ENCODE measurements at places on chromosomes 12 and 14.
A peak's percentile ranks its signal among the peaks of the same experiment; 100 is the strongest.

DNA sequence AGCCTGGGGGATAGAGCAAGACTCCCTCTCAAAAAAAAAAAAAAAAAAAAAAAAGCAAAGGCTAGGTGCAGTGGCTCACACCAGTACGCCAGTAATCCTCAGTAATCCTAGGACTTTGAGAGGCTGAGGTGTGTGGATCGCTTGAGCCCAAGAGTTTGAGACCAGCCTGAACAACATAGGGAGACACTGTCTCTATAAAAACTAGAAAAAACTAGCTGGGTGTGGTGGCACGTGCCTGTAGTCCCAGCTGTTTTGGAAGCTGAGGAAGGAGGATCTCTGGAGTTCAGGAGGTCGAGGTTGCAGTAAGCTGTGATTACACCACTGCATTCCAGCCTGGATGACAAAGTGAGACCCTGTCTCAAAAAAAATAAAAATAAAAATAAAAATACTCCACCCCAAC is 8.9 kb upstream of the RBM25 start:
- DNase-seq, result peak; percentile 16

- DNase-seq, result no peak
Measured at GRCh38 chr12:19665121-19665900, 226.0 kb downstream of the AEBP2 start.

DNA sequence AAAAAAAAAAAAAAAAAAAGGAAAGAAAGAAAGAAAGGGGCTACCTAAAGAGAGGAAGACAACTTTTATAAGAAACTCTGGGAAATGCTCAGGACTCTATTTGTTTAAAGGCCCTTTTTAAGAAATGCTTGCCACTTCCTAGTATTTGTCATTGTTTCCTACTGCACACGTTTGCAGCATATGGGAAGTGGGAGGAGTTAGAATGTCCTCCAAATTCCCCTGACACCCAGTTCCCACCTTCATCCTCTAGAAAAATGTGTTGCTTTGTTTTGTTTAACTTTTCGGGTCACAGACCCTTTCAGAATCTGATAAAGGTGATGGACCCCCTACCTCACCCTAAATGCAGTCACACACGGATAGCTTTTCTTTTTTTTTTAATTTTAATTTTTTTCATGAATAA is 40.8 kb downstream of the NINJ2 start:
- DNase-seq, result peak; percentile 34

GRCh38 chr14:84446250-84446649 is 1083.7 kb upstream of the FLRT2 start:
- no peak for DNase-seq

DNA sequence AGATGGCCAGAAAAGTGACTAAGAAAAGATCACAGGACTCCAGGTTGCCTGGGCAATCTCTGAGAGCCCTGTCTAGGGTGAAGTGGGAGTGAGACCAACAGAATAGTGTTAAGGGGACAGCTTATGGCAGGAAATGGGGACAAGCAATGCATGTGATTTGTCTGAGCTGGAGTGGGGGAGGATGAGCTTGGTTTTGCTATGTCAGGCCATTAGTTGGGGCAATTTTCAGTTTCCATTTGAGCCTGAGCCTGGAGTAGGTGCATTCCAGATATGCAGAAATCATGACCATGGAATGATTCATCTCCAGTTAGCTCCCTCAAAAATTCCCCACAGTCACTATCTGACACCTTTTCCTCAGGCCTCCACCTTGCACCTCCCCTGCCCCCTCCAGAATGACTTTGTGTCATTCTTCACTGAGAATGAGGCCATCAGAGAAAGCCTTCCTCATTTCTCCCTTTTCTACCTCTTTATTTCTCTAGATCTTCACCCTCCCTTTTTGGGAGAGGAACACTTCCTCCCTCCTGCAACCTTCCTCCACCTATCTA is 150.9 kb upstream of the PLEKHG7 start:
- peak; percentile 75 for DNase-seq

- DNase-seq, result no peak
Measured at GRCh38 chr12:92740411-92740810, 37.6 kb downstream of the PLEKHG7 start.
